ENCODE measurements at places on chromosomes 7 and 10.

- peak; percentile 43 for ATAC-seq
Measured at GRCh38 chr7:2613931-2614600, 17.7 kb upstream of the TTYH3 start.

DNA sequence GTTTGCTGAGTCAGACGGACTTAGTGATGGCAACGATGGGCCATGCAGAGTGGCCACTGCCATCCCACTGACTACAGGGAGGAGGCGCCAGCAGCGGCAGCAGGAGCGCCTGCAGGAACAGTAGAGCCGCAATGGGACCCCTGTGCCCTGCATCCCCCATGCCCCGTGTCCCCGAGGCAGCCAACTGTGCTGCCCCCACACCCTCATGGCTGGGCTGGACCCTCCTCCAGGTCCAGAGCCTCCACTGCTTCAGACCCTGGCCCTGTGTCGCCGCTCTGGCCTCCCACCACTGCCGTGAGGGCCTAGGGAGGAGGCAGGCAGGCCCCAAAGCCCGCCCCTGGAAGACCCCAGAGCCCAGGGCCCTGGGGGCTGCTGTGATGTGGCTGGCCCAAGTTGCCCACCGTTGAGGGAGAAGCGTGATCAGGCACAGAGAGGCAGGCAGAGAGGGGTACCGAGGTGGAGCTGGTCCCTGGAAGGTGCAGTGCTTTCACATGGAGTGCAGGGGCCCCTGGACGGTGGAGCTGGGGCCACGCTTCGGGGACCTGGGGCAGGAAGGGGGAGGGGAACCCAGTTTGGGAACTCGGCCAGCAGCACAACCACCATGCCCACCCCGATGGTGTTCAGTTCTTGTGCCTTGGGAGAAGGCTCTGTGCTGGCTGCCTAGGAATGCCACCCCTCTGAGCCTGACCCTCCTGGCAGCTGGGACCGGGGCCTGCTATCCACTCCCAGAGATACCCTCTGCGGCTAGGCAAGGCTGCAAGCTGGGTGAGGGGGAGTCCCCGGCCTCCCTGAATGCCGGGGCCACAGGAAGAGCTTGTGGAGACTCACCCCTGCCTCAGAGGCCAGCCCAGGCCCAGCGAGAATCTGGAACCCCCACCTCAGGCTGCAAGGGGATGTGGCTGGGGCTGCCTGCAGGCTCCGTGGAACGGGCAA is 32.6 kb downstream of the DKK1 start:
- no peak for ATAC-seq

GRCh38 chr10:67175354-67175753 is 249.5 kb downstream of the LRRTM3 start:
- ATAC-seq = no peak

- no peak for ATAC-seq
Measured at GRCh38 chr7:142582351-142582750, 166.9 kb upstream of the PRSS1 start.

GRCh38 chr10:129725890-129726631 is 238.0 kb downstream of the EBF3 start:
- no peak for ATAC-seq

- no peak for ATAC-seq
Measured at GRCh38 chr10:23432166-23432565, 6.7 kb upstream of the OTUD1 start.

Data from SK-N-SH treated with all-trans-retinoic acid at 6 μM for 48 hours (cell line).